ENCODE measurements at places on chromosomes 5 and 9.

- DNase-seq = no peak
Measured at GRCh38 chr5:32309761-32310160, 3.0 kb downstream of the MTMR12 start.

- DNase-seq = no peak
Measured at GRCh38 chr9:33113799-33114547, 37.5 kb upstream of the SMU1 start.

- DNase-seq = no peak
Measured at GRCh38 chr9:99762470-99762869, 59.2 kb upstream of the NR4A3 start.

DNA sequence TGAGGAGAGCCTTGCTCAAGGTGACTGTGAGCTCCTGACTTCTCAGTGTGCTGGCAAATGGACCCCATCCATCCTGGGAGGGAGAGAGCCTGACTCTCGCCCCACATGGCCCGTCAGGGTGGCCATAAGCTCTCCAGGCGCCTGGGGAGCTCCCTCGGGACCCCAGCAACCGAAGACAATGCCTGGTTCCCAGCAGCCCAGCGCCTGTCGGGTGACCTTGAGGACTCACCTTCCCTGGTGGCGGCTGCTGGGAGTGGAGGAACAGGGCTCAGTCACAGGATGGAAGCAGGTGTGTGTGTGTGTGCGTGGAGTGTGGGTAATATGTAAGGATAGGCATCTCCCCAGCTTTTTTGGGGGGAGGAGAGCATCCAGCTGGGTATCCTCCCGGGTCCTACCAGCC, 190.3 kb downstream of the MELK start:
- DNase-seq = no peak

DNA sequence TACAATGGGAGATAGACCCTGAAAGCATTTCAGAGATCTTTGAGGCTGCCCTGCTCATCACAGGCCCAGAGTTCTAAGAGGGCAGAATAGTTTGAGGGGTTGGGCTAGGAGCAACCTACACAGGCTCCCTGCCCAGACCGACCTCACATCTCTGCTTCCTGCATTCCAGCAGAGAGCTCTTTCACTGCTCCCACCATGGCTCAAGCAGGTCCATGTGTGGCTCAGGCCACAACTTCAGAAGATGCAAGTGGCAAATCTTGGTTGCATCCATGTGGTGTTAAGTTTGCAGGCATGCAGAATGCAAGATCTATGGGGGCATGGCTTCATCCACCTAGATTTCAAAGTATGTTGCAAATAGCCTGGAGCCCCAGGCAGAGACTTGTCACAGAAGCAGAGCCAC, 39.0 kb downstream of the GDA start:
- no peak for DNase-seq

DNA sequence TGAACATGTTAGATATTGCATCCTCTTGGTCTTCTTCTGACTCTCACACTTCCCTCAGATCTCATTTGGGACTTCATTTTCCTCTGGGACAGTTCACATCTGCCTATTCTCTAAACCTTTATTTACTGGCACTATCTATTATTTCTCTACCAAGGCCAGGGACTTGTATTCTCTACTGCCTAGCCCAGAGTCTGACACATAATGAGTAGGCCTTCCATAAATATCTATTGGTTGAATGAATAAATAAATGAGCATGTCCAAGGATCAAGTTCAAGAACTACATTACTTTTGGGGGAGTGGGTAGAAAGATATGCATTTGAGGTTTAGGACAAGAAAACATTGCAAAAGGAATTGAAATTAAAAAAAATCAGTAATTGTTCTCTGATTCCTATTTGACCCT, 250.3 kb downstream of the TRIM32 start:
- no peak for DNase-seq

GRCh38 chr9:69157751-69158466, 16.2 kb upstream of the TJP2 start:
- DNase-seq = no peak

DNA sequence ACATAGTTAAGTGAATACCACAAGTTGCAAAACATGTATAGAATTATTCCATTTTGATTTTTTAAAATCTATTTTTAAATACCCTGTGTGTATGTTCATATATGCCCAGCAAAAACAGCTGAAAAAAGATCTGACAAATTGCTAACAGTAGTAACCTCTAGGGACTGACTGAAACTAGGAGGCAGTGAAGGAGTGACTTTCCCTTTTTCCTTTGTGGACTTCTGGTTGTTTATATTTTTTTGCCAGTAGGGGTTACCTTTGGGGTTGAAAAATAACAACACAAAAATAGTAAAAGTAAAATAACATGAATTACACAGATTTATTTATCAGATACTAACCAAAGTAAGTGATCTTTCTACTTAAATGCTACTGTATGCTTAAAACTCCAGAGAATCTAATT, 2.9 kb downstream of the MEGF9 start:
- DNase-seq = no peak

GRCh38 chr5:65556718-65557117, 6.2 kb downstream of the CENPK start:
- no peak for DNase-seq

GRCh38 chr9:86041311-86041741, 58.0 kb downstream of the GOLM1 start:
- DNase-seq = no peak

DNA sequence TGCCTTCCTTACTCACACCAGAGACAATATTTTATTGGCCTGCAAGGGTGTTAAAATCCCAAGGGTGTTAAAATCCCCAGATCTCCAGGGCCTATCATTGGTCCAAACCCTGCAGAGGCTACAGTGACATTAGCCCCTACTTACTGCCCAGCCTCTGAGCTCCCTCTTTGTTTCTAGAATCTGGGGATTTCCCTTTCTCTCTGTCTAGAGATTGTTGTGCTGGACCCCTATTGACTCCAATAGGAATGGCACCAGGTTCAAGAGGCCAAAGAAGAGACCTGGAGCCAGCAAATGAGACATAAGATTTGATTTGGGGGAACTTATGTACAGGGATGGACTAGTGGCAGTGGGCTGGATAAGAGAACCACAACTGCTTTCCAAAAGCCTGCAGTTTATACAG, 53.3 kb upstream of the ZBED3 start:
- DNase-seq = no peak

DNA sequence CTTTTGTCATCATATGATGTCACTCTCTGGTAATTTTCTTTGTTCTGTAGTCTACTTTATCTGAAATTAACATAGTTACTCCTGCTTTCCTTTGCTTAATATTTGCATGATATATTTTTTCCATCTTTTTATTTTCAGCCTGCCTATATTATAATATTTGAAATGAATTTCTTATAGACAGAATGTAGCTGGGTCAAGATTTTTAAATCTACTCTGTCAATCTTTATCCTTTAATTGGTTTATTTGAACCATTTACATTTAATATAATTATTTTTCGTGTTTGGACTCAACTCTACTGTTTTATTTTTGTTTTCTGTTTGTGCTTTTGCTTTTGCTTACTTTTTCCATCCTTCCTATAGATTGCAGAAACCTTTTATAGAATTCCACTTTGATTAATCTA, 118.0 kb downstream of the FOXD1 start:
- DNase-seq = no peak

- no peak for DNase-seq
Measured at GRCh38 chr9:91958174-91958573, 8.1 kb upstream of the ROR2 start.

DNA sequence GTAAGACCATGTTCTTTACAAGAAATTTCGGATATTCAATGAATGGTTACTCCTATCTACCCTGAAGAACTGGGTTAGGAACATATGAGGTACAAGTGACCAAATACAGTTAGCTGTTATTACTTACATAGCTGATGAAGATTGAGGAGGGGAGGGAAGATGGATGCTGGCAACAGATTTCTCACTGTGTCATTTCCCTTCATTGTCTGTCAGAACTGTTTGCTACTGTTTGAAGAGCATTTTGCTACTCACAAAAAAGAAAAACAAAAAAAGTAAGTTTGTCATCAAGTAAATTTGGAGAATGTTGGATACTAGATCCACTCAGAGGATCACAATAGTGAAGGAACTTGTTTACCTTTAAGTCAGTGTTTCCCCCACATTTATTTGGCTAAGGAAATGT, 53.7 kb downstream of the ENC1 start:
- no peak for DNase-seq

DNA sequence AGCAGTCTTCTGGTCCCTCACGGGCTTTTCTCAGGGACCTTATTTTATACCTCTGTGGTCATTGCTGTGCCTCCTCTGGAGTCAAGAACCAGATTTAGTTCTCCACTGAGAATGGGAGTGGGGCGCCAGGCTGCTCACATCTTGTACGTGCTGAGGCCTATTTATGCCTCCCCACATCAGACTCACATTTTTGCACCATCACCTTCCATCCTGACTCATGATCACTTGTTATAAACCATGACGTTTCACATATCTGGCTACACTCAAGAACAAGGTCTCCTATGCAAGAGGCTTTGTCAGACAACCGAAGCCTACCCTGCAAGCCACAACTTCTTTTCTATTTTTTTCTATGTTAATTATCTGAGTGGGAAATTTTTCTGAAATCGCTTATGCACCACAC, 10.7 kb downstream of the PRUNE2 start:
- DNase-seq = no peak

DNA sequence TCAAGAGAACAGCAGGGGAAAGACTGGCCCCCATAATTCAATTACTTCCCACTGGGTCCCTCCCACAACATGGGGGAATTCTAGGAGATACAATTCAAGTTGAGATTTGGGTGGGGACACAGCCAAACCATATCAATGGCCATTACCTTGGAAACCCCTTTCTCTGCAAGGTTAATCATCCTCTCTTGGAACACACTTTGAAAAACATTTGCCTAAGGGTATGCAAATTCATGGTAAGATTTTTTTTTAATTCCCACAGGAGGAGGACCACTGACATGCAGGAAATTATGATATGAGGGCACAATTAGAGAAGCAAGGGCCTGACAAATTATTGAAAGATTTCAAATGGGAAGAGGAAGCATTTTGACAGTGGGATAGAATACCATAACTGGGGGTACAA, 61.7 kb upstream of the NIPAL4 start:
- DNase-seq = no peak

GRCh38 chr5:123527190-123527589, 15.2 kb downstream of the CSNK1G3 start:
- no peak for DNase-seq

GRCh38 chr5:123546657-123547056, 34.7 kb downstream of the CSNK1G3 start:
- DNase-seq = no peak

- DNase-seq = no peak
Measured at GRCh38 chr9:81565609-81566008, 123.7 kb downstream of the TLE1 start.

All from NCI-H187 (cell line).